ENCODE measurements at places on chromosomes 12 and 14.
A peak's percentile ranks its signal among the peaks of the same experiment; 100 is the strongest.

DNA sequence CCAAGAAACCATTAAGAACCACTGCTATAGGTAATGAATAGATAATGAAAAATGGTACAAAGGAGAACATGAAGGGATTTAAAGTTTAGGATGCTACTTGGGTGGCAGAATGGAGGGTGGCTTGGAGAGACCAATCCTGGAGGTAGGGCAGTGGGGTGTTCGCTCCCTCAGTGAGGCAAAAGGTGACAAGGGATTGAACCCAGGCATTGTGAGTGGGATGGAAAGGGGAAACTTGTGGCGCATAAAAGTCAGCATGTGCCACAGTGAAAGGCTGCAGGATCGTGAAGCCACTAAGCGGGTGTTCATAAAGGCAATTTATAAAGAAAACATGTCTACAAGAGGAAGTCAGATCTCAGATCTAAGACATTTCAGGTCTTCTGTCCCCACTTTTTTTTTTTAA, 76.7 kb upstream of the SLC38A2 start:
- no peak for DNase-seq

- no peak for DNase-seq
Measured at GRCh38 chr12:114391088-114391487, 14.9 kb downstream of the TBX5 start.

GRCh38 chr14:34012978-34013720, 62.3 kb upstream of the EGLN3 start:
- DNase-seq, result no peak

GRCh38 chr12:12704593-12705230, 8.7 kb upstream of the GPR19 start:
- DNase-seq, result peak; percentile 56

- no peak for DNase-seq
Measured at GRCh38 chr14:81033698-81034240, 78.3 kb downstream of the TSHR start.

DNA sequence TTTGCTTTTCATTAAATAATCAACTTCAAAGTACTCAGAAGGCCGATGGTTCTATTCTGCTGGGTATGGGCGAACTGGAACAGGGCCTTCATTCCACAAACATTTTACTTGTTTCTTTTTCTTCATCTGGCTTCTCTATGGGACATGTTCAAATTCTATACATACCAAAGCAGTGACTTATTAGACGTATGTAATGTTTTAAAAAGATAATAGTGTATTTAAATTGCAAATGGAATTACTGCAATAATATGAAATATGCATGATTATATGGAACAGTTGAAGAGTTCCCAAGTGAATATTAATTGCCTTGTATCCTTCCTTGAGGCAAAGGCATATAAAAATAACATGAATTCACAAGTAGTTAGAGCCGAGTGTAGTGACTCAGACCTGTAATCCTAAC, 75.5 kb downstream of the FAR2 start:
- no peak for DNase-seq

DNA sequence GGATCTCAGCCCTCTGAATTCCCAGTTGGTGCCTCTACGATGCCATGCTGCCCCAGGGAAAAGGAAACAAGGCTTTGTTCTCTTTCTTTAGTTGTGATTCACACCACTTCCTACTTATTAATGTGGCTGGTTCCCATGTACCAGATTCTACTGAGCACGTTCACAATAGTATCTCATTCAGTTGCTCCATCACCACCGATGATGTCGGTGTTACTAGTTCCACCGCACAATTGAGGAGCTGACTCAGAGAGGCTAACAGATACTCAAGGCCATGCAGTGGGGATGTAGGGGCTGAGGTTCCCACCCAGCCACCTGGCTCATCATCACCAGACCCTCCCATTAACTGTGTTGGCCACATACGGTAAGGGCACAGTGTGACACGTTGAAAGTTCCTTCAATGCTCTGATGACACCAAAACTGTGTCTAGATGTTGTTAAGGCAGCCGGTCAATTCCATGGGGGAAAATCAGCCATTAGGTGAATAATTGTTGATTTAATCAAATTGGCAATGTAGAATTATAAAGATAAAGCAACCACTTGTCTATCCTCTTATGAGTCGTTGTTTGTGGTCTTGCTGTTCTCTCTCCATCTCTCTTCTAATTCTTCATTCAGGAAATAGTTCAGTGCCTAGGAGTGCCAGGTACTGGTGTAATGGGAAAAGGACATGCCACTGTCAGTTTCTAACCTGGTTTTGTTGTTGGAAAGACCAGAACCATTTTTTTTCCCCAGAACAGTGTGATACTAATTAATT, 244.2 kb upstream of the CRY1 start:
- DNase-seq, result no peak

DNA sequence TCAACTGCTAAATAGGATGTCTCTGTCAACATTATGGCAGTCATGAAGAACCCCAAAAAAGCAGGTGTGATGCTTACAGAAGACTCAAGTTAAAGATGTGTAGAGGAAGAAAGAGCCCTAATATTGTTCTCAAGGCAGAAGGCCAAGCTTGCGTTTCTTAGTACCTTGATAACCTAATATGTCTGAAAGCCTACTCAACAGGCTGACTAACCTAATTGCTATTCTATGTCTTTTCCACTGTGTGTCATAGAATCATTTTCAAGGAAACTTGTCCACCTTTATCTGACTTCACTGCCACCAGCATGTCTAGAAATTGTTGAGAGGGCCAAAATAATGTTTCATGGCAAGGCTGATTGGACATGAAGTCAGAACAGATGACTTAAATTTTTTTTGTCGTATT, 373.2 kb downstream of the BTG1 start:
- DNase-seq, result no peak

DNA sequence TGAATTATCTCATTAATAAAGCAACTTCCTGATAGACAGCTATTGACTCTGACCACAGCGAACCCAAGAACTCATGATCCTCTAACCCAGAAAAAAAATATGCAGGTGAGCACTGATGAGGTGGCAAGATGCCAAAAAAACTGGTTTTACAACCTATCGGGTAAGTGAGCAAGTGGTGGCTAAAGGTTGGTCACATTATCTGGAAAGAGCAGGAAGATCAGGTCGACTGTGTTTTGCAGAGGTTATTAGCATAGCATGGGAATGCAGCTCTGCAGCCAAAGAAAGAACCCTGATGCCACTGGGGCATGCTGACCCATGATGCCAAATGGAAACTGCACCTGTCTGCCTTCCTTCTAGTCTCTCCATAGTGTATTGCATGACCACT, 23.5 kb downstream of the BHLHE41 start:
- DNase-seq, result no peak

- no peak for DNase-seq
Measured at GRCh38 chr12:18165422-18165871, 75.5 kb upstream of the RERGL start.

- DNase-seq, result no peak
Measured at GRCh38 chr12:111224186-111225066, 144.5 kb downstream of the PHETA1 start.

DNA sequence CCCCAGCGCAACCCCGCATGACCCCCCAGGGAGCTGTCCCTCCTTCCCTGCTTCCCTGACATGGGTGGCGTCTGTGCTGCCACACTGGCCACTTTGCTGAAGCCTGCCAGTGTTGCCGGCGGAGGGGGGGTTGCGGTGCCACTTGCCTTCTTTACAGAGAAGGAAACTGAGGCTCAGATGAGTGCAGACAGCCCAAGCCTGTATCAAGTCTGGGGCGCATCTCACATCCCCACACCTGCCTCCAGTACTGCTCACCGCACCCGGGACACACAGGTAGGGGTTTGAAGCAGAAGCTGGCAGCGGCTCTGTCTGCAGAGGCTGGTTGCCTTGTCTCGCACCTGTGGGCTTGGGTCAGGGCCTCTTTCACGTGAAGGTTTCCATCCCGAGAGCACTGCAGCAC, 104.7 kb upstream of the RTL1 start:
- no peak for DNase-seq

DNA sequence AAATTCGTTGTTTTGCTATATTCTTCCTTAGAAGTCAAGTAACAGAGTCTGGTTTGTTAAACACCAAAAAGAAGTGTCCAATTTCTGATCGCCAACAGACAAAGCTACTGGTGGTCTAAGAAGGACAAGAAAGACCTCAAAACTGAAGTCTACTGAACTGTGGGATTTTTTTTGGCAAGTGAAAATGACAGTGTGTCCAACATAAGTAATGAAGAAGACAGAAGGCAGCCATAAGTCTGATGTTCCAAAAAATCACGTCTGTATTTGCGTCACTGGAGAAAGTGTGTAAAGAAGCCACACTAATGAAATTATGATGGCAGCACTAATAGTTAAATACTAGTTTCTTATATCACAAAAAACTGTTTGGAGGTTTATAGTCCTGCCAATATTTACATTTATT, 32.6 kb downstream of the WASHC3 start:
- no peak for DNase-seq

DNA sequence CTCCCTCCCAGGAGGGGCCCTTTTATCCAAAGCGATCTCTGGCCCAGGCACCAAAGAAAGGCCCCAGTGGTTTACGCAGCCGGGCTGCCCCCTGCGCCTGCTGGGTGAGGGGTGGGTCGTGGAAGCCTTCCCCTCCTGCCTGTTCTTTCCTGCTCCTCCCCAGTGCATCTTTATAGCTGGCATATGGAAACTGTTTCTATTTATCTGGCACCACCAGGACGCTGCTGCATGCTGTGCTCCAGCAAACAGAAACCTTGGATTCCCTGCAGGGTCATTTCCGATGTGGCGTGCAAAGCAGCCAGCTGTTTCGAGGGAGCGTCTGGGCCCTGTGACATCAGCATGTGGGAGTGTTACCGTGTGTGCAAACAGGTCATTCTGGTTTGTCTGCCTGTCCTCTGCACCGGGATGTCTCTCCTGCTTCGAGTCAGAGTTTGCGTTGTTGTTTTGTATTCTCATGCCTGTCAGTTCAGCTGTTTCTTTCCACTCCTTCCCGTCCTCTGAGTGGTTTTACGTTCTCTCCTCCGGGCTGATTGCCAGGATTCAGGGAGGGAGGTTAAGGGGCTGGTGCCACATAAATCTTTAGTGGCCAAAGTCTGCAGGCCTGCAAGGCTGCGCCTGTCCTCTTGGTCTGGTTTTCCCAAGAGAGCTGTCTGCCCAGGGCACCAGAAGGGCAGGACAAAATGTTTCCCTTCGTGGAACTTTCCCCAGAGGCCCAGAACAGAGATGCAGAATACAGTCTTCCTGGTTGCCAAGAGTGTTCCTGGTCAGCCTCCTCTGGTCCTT, 24.6 kb downstream of the TPCN1 start:
- no peak for DNase-seq

DNA sequence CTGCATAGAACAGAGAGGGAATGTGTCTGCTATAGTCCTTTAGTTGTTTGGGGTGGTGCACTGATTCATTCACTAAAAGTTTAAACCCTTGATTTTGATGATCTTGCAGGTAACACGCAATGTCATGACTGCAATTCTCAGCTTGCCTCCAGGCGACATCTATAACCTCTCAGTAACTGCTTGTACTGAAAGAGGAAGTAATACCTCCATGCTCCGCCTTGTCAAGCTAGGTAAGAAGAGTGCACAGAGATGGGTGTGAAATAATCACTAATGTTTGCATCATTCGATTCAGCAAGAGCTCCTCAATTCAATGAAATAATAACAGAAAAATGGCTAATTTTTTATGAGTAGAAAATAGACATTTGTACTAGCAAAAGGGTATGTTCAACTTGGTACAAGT, 203.7 kb downstream of the PTPRO start:
- no peak for DNase-seq

- no peak for DNase-seq
Measured at GRCh38 chr12:119258556-119258955, 76.0 kb upstream of the CCDC60 start.

- no peak for DNase-seq
Measured at GRCh38 chr14:79652513-79653307, 558.6 kb downstream of the DIO2 start.

GRCh38 chr12:118055865-118056773, 4.9 kb downstream of the WSB2 start:
- DNase-seq, result no peak

DNA sequence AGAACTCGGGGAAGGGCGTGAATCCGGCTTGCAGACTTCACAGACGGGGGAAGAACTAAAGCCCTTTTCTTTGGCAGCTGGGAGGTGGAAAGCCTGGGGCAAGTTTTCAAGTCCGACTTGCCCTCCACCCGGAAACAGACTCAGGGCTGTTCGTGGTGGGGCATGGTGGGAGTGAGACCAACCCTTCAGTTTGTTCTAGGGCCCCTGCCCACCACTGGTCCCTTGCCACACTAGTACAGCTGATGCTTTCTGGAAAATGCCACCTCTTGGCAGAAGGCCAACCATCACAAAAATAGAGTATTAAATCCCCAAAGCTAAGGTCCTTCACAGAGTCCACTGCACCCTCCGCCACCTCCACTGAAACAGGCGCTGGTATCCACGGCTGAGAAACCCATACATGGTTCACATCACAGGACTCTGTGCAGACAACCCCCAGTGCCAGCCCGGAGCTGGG, 50.4 kb upstream of the DDX11 start:
- DNase-seq, result no peak

- DNase-seq, result no peak
Measured at GRCh38 chr12:123114304-123115083, 36.4 kb downstream of the PITPNM2 start.

GRCh38 chr14:91383439-91383838, 34.2 kb downstream of the CCDC88C start:
- DNase-seq, result no peak

GRCh38 chr12:68121143-68121542, 38.4 kb downstream of the IFNG start:
- DNase-seq, result no peak

- no peak for DNase-seq
Measured at GRCh38 chr14:67650694-67651093, 23.7 kb downstream of the VTI1B start.

GRCh38 chr14:65339866-65340265, 72.7 kb upstream of the FUT8 start:
- DNase-seq, result no peak

DNA sequence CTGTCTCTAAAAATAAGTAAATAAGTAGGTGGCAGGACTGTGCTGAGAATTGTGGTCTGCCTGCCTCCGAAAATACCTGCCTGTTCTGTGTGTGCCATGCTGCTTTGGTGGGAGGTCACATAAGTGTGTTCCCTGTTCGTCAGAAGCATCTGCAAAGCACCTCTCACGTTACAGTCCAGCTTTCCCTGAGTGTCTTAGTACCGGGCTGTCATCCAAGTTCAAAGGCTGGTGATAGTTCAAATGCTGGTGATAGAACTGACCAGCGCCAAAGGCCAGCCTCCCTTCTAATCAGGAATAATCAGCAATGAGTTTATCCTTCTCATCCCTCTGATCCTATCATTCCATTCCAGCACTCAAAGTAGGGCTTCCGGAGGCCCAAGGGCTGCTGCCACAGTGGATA, 5.6 kb downstream of the CABP1 start:
- DNase-seq, result no peak

- no peak for DNase-seq
Measured at GRCh38 chr14:80269353-80269925, 58.1 kb upstream of the DIO2 start.

GRCh38 chr12:65968889-65969509, 144.7 kb downstream of the HMGA2 start:
- DNase-seq, result no peak

GRCh38 chr14:99803106-99803775, 10.0 kb downstream of the EML1 start:
- no peak for DNase-seq

DNA sequence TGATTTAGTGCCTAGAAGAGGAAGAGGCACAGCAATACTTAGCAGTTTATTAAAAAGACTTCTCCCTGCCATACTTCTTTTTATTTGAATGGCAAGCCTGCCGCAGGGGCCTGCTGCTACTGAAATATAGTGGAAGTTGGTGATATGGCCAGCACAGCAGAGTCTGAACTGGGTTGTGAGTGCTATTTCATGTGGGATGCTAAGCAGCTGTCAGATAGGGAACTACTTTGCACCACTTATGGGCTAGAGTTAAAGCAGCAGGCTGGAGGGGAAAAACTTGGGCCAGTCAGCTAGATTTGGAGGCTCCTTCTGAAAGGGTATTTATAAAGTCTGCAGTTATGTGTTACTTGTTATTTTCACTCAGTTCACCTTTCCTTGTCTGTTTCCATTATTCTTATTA, 299.0 kb upstream of the E2F7 start:
- DNase-seq, result no peak
